ENCODE measurements at places on chromosomes 7 and 10.
A peak's percentile ranks its signal among the peaks of the same experiment; 100 is the strongest.

- DNase-seq: no peak
Observed at GRCh38 chr7:23247046-23247602, 549 bp downstream of the GPNMB start.

DNA sequence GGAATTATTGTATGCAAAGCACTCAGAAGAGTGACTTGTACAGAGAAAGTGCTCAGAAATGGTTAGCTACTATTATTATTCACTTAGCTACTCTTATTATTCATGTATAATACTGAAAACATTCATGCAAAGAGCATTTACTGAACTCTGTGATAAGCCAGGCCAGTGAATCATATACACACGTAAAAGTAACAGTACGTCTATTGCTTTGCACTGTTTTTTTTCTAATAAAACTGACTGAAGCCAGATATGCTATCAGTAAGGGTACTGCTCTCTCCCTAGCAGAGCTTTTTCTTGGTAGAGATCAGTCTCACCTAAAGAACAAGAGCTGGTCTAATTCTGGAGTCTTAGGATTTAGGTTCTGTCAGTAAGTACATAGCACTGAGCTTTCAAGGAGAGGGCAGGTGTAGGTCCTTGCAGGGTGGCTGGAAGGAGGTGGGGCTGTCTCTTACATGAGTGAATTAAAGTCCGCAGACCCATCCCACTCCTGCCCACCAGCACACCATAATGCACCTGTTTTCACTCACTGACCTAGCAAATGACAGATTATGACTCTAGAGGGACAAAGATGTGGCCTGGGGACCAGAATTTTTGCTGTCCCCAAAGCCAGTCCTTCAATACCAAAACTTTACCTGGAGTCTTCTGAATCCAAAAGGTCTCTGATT is 145.9 kb downstream of the ARID5B start:
- DNase-seq: no peak

DNA sequence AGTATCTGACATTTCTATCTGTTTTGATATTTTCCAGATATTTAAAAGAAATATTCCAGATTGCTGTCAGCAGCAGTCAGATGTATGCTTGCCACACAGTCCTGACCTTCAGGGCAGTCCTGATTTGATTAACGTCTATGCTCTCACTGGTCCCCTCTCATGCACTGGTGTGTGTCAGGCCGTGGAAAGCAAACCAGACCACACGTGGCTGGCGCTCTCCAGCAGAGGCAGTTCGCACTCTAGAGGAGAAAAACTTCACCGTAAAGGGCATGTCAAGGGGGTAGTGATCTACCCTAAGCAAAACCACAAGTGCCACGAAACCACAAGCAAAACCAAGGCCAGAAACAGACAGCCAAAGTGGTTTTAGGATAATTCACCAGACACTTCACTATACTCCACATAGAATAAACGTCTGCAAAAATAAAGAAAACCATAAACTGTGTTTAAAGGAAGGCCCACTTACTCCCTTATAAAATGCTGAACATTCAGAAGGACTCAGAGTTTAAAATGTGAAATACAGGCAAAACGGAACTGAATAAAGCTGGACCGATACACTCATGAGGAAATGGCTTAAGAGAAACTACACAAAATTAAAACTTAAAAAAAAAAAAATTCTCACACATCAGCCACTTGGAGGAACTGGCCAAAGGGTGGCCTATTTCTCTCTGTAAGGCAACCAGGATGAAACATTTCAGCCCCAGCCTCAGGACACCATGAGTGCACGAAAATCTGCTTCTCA is 26.4 kb downstream of the PARP12 start:
- no peak for DNase-seq

- DNase-seq: no peak
Observed at GRCh38 chr7:30348083-30348560, 63.7 kb downstream of the ZNRF2 start.

DNA sequence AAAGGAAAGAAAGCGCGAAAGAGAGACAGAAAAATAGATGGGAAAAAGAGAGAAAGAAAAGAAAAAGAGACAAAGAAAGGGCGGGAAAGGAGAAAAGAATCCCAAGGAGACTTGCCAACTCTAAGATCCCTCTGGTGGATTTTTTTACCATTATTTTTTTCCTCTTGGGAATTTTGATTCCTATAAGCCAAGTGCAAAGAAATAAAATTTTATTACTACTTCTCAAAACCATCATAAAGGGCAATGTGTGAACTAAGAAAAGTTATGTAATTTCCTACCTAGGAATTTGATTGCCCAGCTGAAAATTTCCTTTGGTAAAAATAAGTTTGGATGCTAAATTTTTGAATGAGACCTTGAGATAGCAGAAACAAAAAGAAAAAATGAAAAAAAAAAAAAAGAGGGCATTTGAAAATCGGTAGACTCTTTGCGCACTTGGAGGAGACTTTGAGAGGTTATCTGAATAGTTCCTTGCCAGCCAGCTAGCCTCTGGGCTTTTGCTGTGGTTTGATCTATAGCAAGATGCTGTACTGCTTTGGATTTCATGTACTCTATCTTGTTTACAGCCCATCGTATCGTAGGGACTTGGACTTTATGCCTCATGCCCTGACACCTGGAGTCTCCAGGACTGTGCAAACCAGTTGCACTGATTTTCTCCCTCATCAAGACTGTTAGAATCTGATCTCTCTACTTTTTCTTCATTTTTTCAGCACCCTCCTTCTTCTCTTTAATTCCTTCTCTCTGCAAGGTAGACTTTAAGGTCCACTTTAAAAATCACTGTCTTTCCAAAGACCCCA is 535.4 kb upstream of the MKI67 start:
- no peak for DNase-seq

GRCh38 chr10:5046410-5046809 is 42.8 kb upstream of the AKR1C2 start:
- DNase-seq: no peak

- DNase-seq: no peak
Observed at GRCh38 chr7:117092785-117093184, 139.5 kb downstream of the ST7 start.

- DNase-seq: no peak
Observed at GRCh38 chr10:77090381-77091356, 546.9 kb downstream of the KCNMA1 start.

DNA sequence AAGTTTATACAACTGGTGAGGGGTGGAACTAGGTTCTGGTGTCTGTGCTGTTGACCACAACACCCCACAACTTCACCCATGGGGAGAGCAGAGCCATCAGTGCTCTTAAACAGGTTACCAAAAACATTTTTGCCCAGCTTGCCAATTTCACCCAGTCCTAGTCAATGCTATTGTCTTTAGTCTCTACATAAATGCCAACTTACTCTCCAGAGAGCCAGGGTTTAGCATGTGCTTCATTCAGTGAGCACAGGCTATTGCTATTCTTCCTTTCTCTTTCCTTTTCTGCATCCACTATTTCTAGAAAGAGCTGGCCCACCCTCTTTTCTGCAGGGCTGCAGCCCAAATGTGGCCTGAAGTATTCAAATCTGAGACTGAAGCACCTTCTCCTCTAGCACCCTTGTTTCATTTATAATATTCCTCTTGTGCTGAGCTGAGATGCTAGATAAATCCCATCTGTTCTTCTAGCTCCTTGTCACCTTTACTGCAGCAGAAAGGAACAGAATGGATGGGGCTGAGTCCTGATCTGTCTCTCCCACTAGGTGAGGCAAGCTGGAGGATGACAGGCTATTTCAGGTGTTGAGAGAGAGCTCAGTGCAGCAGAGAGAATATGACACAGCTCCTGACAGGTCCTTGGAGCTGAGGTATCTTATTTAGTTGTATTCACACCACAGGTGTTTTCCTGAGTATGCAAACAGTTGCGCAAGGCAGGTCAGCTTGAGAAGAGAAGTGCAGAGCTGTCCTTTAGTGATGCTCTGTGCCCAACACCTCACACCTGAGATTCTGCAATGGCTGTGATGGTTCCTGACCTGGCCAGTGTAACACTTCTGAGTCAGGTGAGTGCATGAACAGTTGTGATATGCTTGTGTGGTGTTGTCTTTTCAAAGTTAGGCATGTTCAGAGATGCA is 819.2 kb downstream of the CCSER2 start:
- no peak for DNase-seq

DNA sequence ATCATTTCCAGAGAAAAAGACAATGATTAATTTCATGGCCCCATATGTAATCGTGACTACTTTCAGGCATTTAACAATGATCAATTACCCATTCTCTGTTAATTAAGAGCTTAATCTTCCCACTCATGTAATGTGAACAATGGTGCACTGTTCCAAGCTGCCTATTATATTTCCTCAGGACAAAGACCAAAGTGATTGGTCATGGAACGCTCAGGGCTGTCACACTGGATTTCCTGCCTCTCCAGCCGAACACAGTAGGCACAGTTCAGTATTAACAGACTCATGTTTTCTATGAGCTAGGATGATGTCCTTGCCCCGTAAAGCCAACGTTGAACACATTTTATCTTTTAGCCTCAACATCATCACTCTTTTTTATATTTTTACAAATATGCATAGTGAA is 142.7 kb upstream of the FZD8 start:
- no peak for DNase-seq

GRCh38 chr10:1369197-1369596 is 313.0 kb downstream of the WDR37 start:
- no peak for DNase-seq

- DNase-seq: peak; percentile 21
Observed at GRCh38 chr7:27947586-27948278, 207.8 kb downstream of the TAX1BP1 start.

DNA sequence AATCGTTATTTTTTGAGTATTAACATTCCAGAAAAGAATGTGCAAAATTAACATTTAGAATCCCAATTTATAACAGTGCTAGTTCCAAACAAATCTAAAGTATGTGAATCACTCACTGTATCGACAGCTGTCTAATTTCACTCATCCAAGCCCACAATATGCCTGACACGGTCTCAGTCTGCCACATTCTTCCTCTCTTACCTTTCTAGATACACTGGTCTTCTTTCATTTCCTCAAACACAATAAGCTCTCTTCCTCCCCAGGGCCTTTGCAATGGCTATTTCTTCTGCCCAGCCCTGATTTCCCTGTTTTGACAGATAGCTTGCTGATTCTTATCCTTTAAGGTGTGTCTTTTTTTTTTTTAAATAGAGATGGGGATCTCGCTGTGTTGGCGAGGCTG is 48.8 kb downstream of the UBE2H start:
- no peak for DNase-seq

GRCh38 chr7:234051-234707 is 41.8 kb downstream of the FAM20C start:
- DNase-seq: no peak

DNA sequence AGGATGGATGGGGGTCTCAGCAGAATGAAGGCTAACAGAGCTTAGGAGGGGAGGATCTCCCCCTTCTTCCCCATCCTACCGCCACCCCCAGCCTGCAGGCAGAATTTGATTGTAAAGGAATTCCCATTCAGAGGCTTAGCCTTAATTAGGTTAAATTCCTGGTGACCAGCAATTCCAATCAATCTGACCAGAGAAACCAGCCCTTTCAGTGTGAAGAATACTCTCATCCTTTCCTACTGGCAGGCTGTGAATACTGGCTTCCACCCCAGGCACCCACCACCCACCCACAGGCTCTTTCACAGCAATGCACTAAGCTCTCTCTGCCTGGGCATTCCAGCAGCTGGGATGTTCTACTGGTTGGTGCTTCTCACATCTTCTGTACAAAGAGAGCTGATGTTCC is 137.9 kb upstream of the LYZL1 start:
- DNase-seq: no peak

DNA sequence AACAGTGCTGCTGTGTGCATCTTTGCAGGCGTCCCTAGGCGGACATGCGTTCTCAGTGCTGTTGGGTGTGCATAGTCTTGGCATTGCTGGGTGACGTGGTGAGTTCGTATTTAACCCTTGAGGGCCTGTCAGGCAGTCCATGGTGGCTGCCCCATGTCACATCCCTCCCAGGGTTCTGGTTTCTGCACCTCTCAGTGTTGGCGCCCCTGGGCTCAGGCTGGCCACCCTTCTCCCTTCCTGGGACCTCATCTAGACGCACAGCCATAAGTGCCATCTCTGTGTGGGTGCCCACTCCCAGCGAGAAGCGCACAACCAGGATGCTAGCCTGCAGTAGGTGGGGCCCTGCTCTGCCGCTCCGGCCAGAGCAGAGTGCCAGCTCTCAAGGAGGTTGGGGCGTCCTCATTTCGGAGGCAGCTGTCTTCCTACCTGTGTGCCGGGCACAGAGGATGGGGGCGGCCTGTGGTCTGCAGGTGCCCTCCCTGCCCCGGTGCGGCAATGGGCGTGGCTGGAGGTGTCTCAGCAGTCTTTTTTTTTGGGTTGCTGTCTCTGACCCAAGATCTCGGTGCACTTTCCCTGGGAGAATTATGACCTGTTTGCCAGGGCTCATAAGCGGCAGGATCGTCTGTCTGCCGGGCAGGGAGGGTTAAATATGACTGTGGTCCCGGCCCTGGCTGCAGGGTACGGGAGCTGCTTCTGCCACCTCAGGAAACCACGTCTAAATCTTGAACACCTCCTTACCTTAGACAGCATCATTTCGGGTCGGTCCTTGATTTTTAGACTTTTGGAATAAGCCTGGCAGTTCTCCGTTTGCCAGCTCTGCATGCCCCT is 6.5 kb downstream of the INPP5A start:
- no peak for DNase-seq

GRCh38 chr7:2887816-2888215 is 43.7 kb upstream of the GNA12 start:
- DNase-seq: no peak

GRCh38 chr10:132450466-132450824 is 53.4 kb downstream of the PWWP2B start:
- peak; percentile 10 for DNase-seq

DNA sequence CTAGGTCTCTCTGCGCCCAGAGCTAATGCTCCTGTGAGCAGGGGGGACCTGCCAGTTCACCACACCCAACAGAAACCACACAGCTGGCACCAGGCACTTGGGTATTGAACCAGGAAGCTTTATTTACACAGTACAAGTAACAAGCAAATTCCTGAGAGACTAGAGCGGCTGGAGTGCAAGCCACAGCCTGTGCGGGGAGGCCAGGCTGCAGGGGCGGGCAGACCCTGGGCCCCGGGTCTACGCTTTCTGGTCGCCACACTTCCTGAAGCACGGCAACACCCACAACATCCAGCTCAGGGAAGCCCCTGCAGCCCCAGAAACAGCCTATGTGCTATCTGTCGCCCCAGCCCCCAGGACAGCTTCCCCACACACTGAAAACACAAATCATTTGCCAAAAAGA is 125.0 kb downstream of the FAM53B start:
- no peak for DNase-seq

DNA sequence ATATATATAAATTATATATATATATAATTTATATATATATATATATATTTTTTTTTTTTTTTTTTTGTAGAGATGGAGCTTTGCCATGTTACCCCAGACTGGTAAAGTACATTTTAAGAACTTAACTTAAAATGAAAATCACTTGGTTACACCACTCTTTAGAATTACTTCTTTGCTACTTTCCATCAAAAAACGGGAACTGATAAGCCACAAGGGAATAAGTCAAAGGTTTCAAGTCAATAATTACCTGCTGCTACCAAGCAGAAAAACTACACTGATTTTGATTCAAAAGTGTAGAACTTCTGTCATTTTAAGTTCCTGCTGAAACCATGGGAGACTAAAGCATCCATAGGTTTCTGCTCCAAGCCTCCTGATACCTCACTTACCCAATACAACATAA is 12.2 kb downstream of the PPA1 start:
- DNase-seq: no peak

GRCh38 chr10:74755273-74755672 is 71.1 kb upstream of the KAT6B start:
- no peak for DNase-seq

- DNase-seq: no peak
Observed at GRCh38 chr10:73816917-73817729, 5.7 kb upstream of the NDST2 start.

All from nephron progenitor cell (in vitro differentiated cells).